GM04503 (cell line): ENCODE measurements at places on chromosomes 6 and 20.

DNA sequence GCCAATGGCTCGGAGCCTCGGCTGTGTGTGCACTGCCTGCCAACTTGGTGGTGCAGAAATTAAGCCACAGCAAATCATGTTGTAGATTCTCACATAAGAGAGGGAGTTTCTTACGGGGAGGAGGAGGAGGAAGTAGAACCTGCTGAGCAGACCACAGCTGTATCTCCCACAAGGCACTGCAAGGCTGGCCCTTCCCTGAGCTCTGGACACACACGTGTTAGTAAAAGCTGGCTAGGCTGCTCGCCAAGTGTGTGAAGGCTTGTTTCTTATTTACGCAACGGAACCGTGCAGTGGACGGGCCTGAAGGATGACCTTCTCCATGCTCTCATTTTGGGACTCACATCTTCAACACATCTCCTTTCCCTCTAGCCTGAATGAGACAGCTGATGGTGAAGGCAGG is 15.7 kb upstream of the QKI start:
- no peak for DNase-seq

DNA sequence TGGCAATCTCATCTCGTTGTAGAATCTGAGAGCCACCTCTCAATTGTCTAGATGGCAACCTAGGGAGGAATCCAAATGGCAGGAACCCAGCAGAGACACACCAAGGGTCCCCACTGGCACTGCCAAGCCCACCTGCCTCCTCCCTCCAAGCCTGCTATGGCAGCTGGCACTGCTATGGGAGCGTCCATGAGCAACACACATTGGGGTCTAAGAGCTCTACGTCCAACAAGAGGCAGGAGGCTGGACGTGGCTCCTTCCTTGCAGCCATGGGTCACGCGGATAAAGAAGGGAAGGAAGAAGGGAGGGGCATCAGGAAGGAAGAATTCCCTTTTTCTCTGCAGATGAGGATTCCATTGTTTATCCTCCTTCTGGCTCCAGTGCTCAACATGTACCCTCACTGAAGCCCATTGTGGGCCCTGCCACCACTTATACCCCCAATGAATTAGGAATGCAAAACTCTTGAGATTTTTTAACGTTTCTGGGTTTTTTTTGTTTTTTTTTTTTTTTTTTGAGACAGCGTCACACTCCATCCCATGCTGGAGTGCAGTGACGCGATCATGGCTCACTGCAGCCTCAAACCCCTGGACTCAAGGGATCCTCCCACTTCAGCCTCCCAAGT is 17.3 kb downstream of the ATP9A start:
- DNase-seq: no peak

- no peak for DNase-seq
These were observed 309.1 kb upstream of the IMPG1 start for GRCh38 chr6:76381612-76382011.

DNA sequence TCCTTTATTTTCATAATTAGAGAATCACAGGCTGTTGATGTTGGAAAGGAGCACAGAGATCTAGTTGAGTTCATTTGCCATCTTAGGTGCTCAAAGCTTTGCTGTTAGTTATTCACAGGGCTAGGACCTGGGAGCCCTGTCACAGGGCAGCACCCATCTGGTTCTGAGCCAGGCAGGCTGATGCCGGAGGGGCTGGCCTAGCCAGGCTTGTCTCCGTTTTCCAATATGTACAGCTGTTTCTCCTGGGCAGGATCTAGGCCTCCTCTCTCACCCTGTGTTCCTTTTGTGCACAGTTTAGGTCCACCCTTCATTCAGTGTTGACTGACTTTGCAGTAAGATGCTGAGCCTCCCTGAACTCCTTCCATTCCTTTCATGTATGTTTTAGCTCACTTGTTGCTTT is 33.4 kb downstream of the LRRC1 start:
- no peak for DNase-seq

- no peak for DNase-seq
These were observed 1077.6 kb upstream of the MAP3K7 start for GRCh38 chr6:91664327-91664959.

DNA sequence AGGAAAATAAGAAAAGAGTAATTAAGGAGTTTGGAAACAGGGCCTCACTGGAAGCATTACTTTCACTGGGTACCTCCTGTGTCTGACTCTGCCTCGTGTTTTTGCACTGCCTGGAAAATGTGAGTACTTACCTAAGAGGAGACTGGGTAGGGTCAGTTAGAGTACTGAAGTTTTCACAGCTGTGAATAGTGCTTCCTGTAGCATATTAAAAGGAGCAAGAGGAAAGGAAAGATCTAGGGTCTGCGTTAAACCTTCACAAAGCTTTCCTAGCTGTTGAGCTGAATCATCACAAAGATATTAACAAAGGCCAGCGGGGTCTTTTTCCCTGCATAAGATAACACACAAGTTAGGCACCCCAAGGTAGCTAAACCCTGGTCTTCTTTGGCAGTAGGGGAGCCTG is 82.3 kb downstream of the MLIP start:
- no peak for DNase-seq

- no peak for DNase-seq
These were observed 47.8 kb downstream of the SLC35D3 start for GRCh38 chr6:136969930-136970329.

GRCh38 chr6:44642349-44642748 is 254.8 kb downstream of the CDC5L start:
- no peak for DNase-seq

DNA sequence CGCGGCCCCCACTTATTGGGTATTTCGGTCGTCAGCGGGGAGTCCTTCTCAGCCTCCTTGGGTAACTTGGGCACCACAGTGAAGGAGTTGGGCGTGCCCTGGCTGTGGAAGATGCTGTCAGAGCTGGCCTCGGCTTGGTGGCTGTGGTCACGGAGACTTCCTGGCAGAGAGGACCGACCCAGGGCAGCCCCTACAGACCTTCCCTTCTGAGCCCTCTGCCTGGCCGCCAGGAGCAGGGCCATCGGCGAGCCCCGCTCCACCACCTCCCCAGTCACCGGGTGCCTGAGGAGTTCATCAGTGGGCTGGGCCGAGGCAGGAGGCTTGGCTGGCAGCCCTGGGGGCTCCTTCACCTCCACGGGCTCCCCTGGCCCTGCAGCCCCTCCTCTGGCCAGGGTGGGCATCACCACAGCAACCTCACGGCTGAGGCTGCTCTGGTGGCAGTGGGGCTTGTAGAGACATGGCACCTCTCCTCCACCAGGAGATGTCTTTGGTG is 37.2 kb downstream of the C6orf132 start:
- DNase-seq: no peak

DNA sequence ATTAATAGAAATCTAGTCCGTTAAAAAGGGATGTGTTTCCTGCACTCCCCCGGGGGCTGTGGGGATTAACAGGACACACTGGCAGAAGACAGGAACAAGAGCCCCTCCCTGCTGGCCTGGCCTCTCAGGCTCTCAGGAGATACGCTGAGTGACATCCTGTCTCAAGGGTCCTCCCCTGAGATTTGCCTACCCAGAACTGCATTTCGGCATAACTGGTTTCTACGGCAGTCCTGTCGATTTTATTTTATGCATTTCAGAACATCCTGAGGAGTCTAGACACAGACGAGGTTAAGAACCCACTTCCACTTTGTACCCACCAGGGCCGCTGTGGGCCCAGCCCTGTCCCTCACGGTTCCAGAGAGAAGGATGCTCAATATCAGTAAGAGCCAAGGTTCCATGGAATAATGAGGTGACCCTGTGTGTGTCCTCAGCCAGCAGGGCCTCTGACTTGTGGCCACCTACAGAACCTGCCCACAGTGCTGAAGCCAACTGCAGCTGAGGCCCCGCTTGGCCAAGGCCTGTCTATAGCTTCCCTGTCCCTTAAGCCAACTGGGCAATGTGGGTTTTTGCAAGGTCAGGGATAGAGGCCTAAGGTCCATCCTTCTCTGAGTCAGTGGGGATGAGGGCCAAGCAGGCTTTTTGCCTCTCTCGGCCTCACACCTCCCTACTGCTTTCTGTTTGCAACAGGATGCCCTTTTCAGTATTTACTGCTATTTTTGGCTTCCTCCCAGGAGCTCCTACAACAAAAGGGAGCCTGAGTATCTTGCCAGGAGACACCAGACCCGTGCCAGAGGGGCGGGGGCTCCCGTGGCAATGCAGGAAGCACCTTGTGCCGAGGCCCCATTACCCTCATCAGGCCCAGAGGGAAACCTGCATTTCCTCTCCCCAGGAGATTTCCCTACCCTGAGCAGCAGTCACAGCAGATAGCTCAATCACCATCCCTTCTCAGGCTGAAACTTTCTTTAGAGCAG is 14.7 kb downstream of the UQCC2 start:
- DNase-seq: no peak

- DNase-seq: no peak
These were observed 539 bp downstream of the CDYL start for GRCh38 chr6:4776493-4777393.

DNA sequence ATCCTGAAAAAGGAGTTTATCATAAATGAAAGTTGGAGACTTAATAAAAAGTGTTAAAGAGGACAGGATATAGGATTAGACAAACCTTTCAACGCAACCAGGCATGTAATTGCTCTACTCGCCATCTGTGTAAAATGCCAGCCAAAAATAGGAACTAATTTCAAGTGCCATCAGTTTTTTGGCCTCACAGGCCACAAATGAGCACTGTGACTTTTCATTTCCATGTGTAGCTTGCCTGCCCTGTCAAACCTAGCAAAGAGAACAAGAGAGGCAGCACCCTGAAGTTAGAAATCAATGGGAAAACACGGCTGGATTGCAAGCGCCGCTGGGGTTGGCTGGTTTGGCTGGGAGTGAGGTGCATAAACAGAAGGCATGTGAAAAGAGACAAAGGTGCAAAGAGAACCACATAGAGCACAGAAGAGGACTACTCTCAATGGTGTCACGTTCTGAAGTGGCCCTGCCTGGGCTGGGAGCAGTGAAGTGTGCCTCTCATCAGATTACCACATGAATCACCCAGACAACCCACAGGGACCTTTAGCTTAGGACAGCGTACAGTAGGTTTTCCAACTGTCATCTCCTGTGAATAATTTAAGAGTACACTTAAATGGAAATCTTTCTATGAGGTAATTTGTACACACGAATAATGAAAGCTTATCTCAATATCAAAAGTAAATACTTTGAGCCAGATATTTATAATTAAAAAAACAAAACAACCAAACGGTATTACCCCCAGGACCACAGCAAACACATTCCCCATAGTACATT is 78.0 kb upstream of the NHSL1 start:
- DNase-seq: no peak

DNA sequence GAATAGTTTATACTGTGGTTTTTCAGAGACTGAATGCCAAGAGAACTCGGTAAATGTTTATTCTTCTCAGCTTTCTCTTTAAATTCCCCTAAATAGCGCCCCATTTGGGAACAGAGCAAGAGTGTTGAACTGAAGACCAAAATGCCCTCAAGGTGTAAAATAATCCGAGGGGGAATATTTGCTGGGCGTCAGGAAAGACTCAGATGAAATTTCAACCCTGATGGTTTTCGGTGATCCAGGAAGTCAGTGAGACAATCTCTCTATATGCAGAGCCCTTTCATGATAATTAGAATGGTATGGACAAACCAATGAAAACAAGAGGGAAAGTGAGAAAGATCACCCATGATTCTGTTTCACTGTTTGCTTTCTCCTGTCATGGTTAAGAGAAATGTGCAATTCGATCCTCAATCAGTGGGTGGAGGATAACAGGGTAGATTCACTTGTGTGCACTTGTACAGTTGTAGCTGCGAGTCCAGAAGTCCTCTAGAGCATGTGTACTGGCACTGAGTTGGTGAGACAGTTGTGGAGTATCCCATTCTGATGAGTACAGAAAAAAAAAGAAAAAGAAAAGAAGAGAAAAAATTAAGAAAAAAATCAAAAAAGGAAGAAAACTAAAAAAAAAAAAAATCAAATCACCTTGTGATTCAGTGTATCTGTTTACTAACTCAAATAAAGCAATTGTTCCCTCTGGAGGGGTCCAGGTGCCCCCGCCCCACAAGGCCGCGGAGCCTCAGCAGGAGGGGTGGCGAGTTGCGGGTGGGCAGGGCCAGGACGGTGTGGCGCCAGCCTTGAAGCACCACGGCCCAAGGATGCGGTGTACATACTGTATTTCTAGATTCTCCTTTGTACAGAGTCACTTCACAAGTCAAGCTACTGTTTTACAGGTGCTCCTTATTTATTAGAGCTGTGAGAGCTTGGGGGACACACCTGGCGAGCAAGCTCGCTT is 164.9 kb downstream of the SCML4 start:
- DNase-seq: no peak

DNA sequence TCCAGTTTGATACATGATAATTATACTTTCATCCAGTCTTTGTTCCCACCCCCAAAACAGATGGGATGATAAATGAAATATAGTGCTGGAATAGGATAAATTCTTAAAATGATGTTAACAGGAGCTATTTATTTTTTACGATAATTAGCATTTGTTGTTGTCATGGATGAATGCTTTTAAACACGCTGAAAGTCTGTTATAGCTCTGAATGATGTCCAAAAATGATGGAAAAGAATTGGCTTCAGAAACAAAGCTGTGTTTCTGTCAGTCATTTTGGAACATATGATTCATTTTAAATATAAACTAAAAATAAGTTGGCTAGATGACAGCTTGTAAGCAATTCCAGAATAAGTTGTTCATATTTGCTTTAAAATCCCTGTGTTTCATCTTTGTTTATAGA is 237.4 kb downstream of the GRIK2 start:
- no peak for DNase-seq

DNA sequence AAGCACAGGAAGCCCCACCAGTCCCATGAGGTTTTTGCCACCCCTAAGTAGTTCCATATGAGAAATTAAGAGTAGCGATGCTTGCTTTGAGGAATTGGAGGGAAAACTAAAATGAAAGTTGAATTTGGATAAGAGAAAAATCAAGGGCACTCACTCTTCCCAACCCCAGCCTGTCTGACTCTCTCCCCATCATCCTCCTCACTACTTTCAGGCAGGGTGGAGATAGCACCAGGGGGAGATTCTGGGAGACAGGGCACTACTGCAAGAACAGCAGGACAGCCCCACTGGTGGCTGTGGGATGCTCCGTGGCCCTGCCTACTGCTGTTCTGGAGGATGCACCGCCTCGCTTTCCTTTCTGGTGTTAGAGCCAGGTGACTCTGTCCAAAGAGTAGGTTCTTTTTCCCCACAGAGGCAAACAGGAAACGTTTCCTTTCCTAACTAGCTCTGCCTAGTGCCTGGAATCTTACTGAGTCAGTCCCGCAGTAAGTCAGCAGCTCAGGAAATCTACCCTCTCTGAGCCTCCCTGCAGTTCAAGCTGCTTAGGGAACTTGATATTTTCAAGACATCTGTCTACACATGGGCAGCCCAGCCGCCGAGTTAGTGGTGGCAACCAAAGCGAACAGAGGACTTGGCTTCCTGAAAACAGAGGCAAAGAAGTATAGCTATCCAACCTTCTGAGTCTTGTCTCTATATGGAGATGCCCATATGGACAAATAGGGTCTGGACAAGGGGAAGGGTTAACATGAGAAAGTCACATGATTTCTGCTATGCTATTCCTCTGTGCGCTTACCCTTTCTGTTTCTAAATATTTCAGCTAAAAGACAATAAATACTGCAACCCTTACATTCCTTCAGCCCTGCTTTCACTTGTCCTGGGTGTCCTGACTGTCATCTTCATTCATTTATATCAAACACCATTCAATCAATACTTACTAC is 11.4 kb downstream of the HLA-E start:
- no peak for DNase-seq
